ENCODE measurements at places on chromosomes 5 and 9.

DNA sequence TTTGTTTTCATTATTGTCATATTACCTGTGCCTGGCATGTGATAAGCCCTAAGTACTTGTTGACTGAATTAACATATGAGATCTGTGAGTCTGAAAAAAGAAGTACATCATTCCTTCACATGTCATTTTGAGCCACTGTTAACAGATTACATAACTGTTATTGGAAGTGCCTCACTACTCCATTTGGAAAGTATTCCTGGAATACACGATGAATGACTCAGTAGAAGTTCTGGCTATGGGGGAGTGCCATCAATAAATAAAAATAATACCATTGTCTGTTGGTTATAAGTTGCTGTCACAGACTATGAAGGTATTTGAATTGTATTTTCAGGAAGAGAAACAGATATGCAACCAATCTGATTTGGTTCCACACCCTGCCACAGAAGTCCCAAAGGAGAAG, 12.9 kb downstream of the NIPSNAP3B start:
- no peak for DNase-seq

DNA sequence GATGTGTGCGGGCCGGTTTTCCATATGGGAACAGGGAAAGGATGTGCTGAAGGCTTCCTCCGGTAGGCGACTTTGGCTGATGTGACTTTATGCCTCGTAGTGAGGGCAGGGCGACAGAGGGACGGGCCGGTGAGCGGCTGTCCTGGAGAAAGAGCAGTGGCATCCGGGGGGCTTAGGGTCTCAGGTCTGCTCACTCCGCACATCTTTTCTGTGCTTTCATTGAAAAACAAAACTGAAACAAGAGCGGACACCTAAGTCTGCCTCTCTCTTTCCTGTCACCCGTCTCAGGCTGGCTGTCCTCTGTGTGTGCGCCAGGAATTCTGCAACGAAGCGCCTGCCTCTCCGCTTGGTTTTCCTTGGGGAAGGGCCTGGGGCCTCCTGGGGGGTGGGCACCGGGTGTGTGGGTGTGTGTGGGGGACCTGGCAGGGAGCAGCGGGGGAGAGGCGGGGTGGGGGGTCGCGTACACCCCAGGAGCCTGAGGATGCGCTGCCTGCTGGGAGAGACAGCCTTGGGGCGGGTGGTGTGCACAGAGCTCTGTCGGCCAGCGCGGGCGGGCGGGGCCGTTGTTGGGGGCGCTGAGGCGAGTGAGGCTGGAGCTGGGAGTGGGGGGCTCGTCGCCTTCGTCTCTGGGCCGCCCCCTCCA, 580 bp upstream of the PRRX2 start:
- DNase-seq = no peak

GRCh38 chr9:121383715-121384114, 13.7 kb upstream of the STOM start:
- DNase-seq = no peak

- no peak for DNase-seq
Observed at GRCh38 chr5:84197538-84197937, 187.1 kb downstream of the EDIL3 start.

GRCh38 chr9:129875181-129875611, 39.9 kb downstream of the USP20 start:
- no peak for DNase-seq

DNA sequence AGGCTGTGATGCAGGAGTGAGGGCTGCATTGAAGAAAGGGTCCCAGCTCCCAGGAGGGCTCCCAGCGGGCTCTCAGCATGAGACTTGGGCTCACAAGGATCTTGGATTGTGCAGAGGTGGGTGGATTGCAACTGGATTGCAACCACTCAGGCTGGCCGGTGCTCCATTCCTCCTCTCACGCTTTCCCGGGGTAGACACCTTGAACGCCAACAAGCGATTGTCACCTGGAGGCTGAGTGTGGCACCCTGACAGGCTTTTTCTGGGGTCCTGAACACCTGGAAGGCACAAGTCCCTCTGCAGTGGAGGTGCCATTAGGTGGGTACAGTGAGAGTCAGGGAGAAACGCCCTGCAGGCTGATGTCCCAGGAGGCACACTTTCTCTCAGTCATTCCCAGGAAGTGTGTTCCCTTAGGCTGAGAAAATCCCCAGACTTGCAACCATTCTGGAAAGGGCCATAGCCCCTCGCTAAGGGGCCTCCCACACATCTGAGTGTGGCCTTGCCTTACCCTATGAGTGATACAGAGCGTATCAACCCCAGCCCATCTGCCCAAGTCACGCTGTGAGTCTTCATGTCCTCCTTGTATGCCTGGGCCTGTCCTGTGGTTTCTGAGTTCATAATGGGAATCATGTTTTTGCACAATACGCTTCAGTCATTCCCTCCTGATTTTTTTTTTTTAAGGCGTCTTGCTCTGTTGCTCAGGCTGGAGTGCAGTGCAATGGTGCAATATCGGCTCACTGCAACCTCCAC, 488.1 kb downstream of the IRX1 start:
- DNase-seq = no peak

- DNase-seq = no peak
Observed at GRCh38 chr9:15942831-15943424, 390.1 kb downstream of the CCDC171 start.

GRCh38 chr5:159098603-159099436, 896 bp downstream of the EBF1 start:
- DNase-seq = no peak

DNA sequence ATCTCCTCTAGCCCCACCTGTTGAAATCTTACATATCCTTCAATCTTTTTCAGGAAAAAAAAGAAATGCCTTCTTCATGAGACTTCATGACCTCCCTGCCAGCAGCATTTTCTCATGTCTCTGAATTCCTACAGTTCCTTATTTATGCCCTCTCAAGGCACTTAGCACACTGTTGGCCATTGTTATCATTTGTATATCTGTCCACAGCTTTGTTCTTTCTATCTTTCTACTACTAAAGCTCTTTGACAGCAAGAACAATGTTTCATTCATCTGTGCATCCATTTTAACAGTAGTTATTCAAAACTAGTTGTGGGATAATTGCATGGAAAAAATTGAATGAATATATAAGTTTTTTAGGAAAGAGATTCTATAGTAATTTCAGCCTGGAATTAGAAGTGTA, 20.9 kb upstream of the GZMA start:
- DNase-seq = no peak

DNA sequence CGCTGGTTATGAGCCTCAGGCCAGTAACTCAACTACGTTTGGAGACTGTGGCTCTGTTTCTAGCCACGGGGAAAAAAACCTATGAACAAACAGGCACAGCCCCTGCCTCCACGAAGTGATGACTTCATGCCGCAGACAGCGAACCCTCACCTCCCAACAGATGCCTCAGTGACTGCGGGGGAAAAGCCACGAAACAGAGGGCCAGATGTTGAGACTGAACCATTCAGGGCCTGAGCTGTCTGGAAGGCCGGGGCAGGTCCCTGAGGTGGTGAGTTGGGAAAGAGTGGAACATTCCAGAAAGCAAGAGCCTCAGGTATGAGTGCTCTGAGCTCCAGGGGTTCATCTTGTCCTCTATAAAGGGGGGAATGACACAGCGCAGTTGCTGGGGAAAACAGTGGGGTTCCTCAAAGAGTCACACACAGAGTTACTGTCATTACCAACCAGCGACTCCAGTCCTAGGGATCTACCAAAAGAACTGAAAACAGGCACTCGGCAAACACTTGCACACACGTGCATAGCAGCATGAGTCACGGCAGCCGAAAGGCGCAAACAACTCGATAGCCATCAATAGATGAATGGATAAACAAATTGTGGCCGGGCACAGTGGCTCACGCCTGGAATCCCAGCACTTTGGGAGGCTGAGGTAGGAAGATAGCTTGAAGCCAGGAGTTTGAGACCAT, 15.3 kb downstream of the PLPP7 start:
- no peak for DNase-seq

- DNase-seq = no peak
Observed at GRCh38 chr5:2094616-2094995, 211.9 kb upstream of the IRX4 start.

GRCh38 chr9:37486616-37487548, 1.1 kb downstream of the POLR1E start:
- no peak for DNase-seq

GRCh38 chr5:94337617-94338016, 280.8 kb downstream of the KIAA0825 start:
- no peak for DNase-seq

DNA sequence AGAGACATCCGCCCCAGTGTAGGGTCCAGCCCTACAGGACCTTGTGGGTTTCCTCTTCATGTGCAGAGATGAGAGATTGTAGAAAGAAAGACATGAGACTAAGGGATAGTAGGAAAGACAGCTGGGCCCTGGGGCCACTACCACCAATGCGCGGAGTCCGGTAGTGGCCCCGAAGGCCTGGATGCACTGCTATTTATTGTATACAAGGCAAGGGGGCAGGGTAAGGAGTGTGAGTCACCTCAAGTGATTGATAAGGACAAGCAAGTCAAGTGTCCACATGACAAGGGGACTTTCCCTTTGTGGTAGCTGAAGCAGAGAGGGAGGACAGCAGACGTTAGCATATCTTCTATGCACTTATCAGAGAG, 6.2 kb upstream of the TMEM141 start:
- no peak for DNase-seq

DNA sequence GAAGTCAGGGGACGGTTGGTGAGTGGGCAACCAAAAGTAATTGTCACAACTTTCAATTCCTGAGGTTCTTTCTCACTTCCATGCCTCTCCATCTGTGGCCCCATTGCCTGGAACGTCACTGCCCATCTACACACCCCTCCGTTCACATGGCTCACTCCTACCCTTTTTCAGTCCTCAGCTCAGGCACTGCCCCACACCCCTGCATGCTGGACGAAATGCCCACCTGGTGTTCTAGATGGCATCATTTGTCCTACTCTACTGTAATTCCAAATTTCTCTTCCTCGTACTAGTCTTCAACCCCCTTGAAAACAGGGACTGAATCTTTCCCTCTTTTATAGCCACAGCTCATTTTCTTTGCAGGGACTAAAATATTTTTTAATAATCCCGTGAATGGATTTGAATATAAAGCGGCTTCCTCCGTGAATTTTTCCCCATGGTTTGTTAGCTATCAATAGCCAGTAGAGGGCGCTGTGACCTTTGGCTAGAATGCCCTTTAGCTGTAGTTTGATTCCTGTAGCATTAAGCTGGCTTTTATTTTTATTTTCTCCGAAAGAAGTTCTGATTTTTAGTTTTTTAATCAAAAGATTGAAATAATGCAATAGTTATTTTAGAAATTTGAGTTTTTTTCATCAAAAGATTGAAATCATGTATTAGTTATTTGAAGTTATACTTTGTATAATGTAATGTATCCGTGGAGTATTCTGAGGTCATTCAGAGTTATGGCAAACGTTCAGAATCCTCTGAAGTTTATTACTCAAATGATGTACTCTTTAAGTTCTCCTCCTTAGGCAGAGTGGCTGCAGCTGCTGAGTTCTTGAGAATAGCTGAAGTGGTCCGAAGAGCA, 232.1 kb downstream of the SH3GL2 start:
- peak; percentile 4 for DNase-seq

DNA sequence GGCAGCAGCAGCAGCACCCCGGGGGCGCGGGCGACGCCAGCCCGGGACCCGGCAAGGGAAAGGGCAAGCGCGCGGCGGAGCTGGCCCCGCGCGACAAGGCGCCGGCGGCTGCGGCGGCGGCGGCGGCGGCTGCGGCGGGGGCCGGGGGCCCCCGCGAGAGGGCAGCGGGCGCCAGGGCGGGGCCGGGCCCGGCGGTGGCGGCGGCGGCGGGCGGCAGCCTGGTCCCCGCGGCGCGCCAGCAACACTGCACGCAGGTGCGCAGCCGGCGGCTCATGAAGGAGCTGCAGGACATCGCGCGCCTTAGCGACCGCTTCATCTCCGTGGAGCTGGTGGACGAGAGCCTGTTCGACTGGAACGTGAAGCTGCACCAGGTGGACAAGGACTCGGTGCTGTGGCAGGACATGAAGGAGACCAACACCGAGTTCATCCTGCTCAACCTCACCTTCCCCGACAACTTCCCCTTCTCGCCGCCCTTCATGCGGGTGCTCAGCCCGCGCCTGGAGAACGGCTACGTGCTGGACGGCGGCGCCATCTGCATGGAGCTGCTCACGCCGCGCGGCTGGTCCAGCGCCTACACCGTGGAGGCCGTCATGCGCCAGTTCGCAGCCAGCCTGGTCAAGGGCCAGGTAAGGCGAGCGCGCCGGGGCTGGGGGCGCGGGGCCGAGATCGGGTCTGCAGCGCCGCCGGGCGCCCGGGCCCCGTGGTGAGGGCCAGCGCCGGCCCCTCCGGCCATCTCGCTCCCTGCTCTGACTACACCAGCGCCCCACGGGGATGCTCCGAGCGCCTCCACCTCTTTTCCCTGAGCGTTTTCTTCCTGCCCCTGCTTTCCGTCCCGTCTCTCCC, at the start of gene UBE2QL1:
UBE2QL1 (plus strand) TSS at position 238 of the 843 bp plus-strand sequence; CDS start at position 273, 35 bp downstream.
- DNase-seq = no peak

GRCh38 chr9:69157751-69158466, 16.2 kb upstream of the TJP2 start:
- DNase-seq = no peak

- DNase-seq = no peak
Observed at GRCh38 chr9:8784838-8785237, 985.3 kb upstream of the DMAC1 start.

DNA sequence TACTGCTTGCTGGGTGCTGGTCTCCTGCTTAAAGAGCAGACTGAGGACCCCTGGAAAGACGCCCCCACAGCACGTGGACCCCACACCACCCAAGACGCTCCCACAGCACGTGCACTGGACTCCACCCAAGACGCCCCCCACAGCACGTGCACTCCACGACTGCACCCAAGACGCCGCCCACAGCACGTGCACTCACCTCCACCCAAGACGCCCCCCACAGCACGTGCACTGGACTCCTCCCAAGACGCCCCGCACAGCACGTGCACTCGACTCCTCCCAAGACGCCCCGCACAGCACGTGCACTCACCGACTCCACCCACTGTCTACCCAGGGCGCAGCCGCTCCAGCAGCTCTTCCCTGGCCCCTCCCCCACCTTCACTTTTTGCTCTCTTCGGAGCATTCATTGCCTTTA, 50.5 kb downstream of the EHMT1 start:
- DNase-seq = no peak

DNA sequence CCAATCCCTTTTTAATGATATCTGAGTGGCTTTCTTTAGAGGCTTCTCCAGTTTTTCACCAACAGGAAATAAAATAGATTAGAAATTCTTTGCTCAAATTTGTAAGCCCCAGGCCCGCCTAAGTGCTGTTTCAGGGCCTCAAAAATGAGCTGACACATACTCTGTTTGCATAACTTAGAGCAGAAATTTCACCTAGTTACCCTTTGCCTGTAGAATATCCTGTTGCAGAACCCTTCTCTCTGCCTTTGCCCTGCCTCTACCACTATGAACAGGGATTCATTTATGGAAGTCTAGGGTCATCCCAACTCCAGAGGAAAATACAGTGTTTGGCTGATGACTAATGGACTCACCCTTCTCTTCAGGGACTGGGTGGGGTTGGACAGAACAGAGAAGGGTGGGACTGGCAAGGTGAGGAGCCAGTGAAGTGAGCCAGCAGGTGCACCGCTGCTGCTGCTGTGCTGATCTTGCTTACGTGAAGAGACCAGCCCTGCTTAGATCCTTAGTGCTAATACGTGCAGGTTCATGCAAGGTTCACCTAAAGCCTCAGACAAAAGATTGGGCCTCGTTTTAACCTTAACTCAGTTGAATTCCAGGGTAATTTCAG, 22.8 kb downstream of the OSTF1 start:
- DNase-seq = no peak
